ENCODE measurements at places on chromosomes 16 and 17.

- DNase-seq, result peak; percentile 24
Observed at GRCh38 chr16:81261049-81261648, 22.7 kb downstream of the BCO1 start.

- DNase-seq, result peak; percentile 89
Observed at GRCh38 chr17:2392252-2393173, 8.3 kb downstream of the MNT start.

DNA sequence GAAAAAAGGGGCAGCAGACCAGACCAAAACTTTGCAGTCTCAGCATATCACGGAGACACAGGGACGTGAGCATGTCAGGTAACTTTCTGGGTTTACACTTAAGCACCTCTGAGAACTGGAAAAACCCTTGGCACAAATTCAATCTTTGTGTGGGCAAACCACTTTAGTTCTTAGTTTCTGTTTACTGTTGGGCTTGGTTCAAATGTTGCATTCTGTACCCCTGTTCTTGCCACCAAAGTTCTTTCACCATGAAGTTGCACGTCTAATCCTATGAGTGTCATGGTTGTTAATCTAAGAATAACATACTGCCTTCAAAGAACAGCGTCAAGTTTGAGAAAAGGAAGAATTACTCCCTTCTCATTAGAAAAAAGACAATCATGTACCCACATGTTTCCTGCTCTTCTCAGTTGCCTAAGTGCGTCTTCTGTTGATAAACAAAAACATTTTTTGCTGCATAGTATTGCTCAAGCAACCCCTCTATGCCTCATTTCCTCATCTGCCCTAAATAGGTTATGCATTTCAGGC lies 11.6 kb downstream of the KRT33A start:
- no peak for DNase-seq

GRCh38 chr17:44539673-44540072 lies 17.6 kb upstream of the FZD2 start:
- DNase-seq, result no peak

- DNase-seq, result no peak
Observed at GRCh38 chr17:3845291-3845620, 790 bp downstream of the NCBP3 start.

- no peak for DNase-seq
Observed at GRCh38 chr16:68088130-68088972, 3.2 kb downstream of the NFATC3 start.

GRCh38 chr16:19116711-19117449 lies 3.1 kb downstream of the ITPRIPL2 start:
- no peak for DNase-seq

- DNase-seq, result no peak
Observed at GRCh38 chr16:9625122-9625521, 533.7 kb downstream of the HAPSTR1 start.

GRCh38 chr16:66930189-66930588 lies 4.0 kb downstream of the CIAO2B start:
- DNase-seq, result peak; percentile 48

GRCh38 chr17:80992077-80992947 lies 671 bp downstream of the CHMP6 start:
- DNase-seq, result no peak

DNA sequence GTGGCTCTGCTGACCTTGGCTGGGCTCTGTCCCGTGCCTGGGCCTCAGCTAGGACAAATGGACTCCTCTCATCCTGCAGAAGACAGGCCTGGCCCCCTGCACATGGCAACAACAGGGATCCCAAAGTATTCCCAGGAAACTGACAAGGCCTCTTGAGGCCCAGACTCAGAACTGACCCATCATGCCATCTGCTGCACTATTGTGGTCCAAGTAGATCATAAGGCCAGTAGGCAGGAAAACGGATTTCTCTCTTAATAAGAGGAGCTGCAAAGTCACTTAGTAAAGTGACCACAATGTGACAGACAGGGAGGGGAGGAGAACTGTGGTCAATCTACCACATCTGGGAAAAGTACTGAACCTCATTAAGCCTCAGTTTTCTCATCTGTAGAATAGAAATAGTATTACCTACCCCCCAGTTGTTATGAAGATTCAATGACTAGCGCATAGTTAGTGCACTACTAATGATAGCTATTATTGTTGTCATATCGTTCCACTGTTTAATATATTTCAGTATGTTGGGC lies 62.1 kb upstream of the TNRC6A start:
- DNase-seq, result no peak

DNA sequence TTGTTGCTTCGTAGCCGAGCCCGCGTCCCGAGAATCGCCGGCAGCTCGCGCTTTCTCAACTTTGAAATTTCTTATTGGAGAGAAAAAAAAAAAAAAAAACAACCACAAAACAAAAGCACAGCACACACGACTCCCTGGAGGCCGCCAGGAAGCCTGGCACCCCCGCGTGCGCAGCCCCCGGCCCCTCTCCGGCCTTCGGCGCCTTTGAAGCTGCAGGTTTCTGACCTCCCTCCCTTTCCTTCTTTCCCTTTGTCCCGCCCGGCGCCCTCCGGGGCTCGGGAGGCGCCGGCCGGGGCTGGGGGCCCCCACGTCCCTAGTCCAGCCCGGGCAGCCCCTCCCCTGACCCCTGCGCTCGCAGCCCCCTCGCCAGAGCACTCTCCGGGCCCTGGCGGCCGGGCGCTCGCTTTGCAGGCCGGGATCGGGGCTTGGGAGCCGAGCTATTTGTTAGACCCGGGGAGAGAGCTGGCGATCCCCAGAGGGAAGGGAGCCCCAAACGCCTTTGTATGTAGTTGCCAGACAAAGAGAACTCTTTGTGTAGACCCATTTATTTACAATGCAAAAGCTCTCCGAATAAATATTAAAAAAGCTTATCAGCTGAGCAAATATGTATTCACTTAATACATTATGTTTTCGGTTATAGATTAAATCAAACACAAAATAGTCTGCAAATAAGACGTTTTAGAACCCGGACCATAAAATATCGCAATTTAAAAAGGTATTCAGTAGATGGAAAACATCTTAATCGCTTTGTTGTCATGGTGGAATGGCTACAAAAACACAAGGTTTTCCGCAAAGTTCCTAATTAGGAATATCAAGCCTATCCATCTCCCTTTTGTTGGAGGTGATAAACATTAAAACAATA lies 2.3 kb downstream of the BAHCC1 start:
- DNase-seq, result peak; percentile 78

DNA sequence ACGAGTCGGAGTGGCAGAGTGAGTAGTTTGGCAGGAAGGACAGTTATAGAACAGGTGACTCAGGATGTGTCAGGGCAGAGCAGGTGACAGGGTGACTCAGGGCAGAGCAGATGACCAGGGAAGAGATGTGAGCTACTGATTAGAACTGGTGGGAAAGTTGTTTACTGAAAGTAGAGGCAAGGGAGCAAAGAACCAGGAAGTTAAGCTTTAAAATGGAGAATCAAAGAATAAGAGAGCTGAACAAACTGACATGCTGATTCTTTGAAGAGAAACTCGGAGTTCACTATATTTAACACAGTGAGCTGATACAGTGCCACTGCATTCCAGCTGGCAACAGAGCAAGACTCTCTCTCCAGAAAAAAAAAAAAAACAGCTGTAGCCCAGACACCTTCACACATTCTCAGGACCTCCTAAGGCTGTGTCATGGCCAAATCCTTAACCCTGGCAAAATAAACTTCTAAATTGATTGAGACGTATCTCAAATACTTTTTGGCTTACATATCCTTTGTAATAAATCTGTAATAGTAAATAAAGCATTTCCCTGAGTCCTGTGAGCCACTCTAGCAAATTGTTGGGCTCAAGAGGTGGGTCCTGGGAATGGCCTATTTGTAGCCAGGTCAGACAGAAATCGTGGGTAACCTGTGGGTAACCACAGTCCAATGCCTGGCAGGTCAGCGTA lies 12.3 kb upstream of the UBE2I start:
- no peak for DNase-seq

DNA sequence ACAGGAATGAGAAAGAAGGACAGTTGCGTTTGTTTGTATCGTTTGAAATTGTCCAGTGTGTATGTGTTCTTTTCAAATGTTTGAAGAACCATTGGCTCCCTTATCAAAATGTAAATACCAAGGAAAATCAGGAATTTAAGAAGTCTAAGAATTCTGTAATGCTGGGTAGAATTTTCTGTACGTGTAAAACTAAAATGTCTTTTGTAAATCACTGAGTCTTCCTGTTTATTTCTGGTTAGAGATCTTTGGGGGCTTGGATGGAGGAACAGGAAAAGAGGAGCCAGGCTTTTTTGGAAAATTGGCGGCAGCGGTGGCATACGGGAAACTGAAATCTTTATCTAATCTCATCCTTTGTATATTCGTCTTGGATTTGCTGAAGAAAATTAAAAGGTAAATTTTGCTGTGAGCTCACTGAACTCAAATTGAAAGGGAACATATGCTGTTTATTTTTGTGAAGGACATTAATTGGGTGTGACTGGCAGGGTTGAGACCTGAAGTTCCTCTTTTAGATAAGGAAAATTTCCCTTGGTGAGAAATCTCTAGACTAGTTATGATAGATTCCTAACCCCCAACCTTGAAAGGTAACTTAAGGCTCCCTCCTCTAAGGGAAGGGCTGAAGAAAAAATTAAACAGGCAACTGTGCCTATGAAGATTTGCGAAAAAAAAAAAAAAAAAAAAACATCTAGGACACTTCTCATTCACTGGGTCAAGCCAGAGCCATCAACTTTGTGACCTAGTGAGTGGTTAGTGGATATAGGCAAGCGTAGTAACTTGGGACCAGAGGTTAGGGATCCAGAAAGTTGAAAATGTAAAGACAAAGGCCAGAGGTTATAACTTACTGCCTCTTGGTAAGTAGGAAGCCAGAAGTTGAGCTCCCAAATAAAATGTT lies 10.8 kb downstream of the TAT start:
- DNase-seq, result no peak

DNA sequence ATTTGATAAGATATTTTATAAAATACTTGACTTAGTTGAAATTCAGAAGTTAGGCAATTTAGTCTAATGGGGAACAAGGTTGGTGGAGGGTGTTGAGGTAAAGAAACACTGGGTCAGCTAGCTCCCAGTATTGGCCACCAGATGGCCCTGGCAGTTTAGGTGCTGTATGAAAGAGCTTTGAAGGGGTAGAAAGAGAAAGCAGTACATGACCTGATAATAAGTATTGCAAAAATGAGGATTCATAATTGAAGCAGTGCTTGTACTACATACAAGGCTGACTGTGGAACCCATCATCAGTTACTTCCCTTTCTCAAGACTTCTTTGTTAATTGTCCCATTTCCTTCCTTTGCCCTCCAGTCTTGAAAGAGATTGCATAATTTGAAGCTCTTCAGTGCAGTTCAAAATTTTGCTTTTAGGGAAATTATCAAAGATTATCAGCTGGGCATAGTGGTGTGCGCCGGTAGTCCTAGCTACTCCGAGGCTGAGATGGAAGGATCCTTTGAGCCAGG lies 29.4 kb downstream of the TANC2 start:
- DNase-seq, result peak; percentile 39

DNA sequence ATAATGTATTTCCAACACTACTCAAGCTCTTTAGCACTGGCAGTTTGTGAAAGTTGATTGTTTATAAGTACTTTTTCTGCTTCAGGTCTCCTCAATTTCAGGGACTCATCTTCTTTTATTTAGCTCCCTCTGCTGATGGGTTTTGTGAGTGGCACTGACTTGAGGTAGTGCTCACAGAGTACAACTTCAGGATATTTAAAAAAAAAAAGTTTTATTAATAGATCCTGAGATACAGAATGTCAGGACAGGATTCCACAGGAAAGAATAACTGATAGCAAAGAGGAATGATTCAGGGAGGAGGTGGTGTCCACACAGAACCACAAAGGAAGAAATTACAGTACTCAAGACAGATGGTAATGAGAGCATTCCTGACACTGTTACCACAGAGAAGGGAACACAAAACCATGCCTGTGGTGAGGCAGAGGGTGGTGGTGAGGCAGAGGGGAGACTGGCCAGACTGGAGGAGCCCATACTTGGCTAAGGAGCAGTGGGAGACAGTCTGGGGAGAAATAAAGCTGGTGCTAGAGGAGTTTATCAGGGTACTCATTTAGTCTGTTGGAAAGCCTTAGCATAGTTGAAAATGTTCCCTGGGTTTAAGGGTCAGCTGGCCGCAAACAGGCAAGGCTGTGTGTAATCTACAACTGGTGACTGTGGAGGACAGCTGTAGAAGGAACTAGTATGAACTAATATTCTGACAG lies 63.7 kb downstream of the SPAG9 start:
- DNase-seq, result peak; percentile 44

- DNase-seq, result peak; percentile 88
Observed at GRCh38 chr17:43846221-43846712, 709 bp upstream of the CD300LG start.

DNA sequence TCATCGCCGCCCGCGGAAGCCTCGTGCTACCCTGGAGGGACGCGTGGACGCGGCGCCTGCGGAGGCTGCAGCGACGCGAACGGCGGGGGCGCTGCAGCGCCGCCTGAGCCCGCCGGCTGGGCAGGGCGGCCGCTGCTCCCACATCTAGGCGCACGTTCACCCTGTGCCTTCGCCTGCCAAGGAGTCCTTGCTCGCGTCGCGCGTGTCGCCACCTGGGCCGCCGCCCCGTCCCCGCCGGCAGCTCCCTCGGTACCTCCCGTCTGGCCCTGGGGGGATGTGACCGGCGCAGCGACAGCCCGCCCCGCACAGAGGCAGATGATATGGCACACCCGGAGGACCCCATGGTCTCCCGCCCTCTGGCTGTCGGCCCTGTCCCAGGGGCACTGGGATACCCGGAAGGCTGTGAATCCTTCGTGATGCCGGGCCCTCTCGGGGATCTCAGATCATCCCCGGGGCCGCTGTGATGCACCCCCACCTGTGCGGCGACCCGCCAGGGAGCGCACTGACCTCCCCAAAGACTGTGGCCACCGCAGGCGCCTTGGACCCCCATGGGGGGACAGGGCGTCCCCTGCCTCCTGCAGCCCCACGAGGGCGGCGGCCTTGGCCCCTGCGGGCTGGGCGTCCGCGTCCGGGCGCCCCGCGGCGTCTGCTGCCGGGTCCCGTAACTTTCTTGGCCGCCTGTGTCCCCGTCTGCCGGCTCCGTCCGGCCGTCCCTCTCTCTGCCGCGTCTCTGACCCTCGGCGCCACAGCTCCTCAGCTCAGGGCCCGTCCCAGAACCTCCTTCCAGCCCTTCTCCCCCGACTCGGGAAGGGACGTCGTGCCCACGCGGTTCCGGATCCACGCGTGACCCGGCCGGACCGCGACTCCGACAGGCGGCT lies 689 bp upstream of the TBC1D24 start:
- peak; percentile 69 for DNase-seq

- no peak for DNase-seq
Observed at GRCh38 chr16:67731071-67731752, 12.1 kb upstream of the GFOD2 start.

GRCh38 chr16:75402159-75402820 lies 31.0 kb downstream of the CFDP1 start:
- no peak for DNase-seq

GRCh38 chr16:19133600-19133999 lies 19.8 kb downstream of the ITPRIPL2 start:
- DNase-seq, result no peak

- DNase-seq, result no peak
Observed at GRCh38 chr17:7846063-7846735, 8.7 kb upstream of the TMEM88 start.

GRCh38 chr17:28744104-28744971 lies 527 bp downstream of the TRAF4 start:
- DNase-seq, result peak; percentile 30

DNA sequence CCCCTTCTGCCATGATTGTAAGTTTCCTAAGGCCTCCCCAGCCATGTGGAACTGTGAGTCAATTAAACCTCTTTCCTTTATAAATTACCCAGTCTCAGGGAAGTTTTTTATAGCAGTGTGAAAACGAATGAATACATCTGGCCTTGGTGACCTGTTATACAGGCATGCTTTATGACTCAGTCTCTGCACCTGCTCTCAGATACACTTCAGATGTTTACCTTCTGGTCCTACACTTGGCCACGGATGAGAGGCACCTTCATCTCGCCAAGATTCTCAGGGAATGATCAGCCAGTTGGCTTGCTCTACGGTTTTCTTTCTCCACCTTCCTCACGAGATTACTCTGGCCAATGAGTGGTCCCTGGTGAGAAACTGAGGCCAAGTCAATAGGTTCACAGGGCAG lies 304.7 kb downstream of the CA10 start:
- DNase-seq, result no peak
